ENCODE measurements at places on chromosomes 7 and 10.

DNA sequence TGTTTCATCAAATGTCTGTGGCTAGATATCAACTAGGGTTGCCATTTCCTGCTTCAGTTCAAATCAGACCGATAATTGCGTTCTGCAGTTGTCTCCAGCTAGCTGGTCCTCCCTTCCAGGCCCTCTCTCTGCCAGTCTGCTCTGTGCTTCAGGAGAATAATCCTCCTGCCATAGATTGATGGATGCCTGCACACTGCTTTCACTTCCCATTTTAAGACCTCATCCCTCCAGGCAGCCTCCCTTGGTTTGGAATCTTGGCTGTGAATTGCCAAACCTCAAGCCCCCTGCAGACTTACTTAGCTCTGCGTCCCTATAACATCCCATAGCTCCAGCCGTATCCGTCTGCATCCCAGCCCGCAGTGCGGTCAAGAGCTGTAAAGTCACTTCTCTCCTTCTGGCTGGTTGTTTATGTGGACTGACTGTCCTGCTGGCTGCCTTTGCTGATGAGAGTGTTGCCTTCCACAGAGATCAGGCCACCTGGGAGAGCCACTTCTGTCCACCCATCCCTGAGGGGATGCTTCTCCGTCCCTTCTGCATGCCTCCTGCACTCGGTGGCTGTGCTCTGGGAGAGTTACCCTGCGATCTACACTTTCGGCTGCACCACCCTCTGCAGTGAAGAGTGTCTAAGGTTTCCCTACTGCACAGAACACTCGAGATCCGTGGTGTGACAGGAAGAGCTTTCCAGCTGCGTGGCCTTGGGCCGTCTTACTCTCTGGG, 22.4 kb upstream of the KLF6 start:
- DNase-seq = no peak

GRCh38 chr7:133746847-133747246, 380.3 kb upstream of the LRGUK start:
- DNase-seq = no peak

GRCh38 chr10:23110722-23111516, 15.5 kb downstream of the MSRB2 start:
- no peak for DNase-seq

- DNase-seq = no peak
Observed at GRCh38 chr10:118732245-118733165, 22.3 kb downstream of the CACUL1 start.

- no peak for DNase-seq
Observed at GRCh38 chr7:87739306-87739705, 111.1 kb downstream of the RUNDC3B start.

DNA sequence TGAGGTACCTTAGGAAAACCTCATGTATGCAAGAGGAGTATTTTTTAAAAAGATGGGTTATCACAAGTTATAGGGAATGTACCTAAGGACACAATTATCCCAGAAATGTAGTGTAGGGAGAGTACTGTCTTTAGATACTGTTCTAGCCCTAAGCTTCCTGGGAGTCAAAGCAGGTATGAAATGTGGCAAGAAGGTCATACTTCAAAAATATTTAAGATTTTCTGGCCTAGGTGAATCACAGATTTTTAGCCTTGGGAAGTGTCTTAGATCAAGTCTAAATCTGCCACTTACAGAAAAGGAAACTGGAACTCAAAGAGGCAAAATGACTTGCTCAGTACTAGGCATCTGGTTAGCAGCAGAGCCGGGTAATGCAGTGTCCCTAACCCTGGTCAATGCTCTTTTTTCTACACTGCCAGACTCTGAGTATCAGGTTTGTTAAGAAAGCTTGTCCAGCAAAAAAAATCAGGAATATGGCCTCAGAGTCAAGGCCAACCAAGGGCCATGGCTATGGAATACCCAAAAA, 13.9 kb downstream of the PIK3AP1 start:
- DNase-seq = no peak

- no peak for DNase-seq
Observed at GRCh38 chr7:151699147-151699927, 177.6 kb downstream of the PRKAG2 start.

GRCh38 chr10:133094286-133094685, 6.6 kb downstream of the ADGRA1 start:
- no peak for DNase-seq

DNA sequence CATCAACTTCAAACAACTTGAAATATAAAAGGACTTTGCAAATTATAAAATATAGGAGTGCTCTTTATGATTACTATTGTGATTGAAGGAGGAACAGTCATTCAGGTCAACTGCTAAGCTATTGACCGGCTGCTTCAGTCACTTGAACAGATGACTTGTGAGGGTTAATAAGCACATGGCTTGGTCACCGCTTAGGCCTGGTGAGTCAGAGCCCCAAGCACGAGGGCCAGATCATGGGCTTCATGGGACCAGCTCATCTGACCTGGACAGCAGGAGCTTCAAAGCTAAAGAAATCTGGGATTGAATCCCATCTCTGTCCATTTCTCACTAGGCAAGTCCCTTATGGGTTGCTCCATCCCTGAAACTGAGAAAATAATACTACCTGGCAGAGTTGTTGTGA, 60.4 kb upstream of the ADO start:
- no peak for DNase-seq

DNA sequence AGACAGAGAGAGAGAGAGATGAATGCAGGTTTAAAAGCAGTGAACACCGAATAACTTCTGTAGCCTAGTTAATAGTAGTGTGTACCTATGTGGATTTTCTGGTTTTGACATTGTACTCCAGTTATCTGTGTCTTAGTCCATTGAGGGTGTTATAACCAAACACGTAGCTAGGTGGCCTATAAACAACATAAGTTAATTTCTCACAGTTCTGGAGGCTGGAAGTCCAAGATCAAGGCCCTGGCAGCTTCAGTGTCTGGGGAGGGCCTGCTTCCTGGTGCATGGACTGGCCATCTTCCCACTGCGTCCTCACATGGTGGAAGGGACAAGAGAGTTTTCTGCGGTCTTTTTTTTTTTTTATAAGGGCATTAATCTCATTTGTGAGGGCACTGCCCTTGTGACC, 23.5 kb downstream of the AOC1 start:
- DNase-seq = no peak

GRCh38 chr10:34313888-34314287, 501.2 kb downstream of the PARD3 start:
- no peak for DNase-seq

GRCh38 chr10:93098816-93099215, 25.1 kb downstream of the CYP26A1 start:
- DNase-seq = no peak

- DNase-seq = no peak
Observed at GRCh38 chr7:20352573-20353306, 22.0 kb downstream of the ITGB8 start.

GRCh38 chr10:125536236-125536635, 146.7 kb downstream of the TEX36 start:
- no peak for DNase-seq

Data from stimulated activated CD4-positive, alpha-beta T cell treated with anti-CD3 and anti-CD28 coated beads, Interleukin-4, amount 100 ng/mL, for 1 hour (primary cell).